ENCODE measurements at places on chromosomes 1 and 21.

- no peak for DNase-seq
These were observed 47.3 kb upstream of the SLC44A3 start for GRCh38 chr1:94772845-94773244.

GRCh38 chr1:158035976-158036583, 42.6 kb downstream of the KIRREL1 start:
- DNase-seq: peak; percentile 36

GRCh38 chr1:165960136-165960535, 132.7 kb downstream of the UCK2 start:
- DNase-seq: no peak

DNA sequence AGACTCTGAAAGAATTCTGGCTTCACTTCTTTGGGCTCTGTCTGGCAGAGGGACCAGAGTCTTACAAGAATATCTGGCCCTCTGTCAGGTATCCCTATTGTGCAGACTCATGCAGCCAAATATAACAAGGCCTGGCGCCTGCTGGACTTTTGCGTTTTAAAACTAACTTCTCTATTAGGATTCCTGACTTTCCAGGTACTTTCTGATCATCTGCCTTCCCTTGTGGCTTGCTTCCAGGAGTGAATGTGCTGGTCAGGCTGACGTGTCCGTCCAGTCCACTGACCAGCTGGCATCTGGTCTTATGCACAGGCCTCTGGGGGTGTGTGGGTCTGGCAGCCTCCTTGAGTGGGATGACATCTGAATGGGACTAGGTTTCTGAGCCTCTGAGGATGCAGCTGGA, 8.6 kb upstream of the RAB29 start:
- DNase-seq: no peak

DNA sequence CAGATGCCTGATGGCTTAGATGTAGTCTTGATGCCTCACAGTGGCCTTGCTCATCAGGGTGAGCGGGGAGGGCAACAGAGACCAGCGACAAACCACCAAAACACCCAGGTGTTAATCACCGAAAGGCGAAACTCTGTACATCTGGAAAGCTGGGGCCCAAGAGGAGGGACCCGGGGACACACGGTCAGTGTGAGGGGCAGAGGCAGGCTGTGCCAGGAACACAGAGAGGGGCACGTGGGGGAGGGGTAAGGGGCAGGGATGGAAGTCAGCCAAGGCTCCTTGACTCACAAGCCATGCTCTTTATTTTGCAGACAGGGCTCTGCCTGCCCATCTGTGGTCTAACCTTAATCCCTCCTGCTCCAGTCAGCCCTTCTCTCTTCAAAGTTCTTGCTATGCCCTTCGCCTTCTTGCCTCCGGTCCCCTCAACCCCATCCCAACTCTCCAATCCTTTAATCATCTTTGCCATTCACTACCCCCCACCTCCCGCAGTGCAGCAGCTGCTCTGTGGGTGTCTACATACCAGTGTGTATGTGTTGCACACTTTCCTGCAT, 4.3 kb downstream of the MEF2D start:
- no peak for DNase-seq

DNA sequence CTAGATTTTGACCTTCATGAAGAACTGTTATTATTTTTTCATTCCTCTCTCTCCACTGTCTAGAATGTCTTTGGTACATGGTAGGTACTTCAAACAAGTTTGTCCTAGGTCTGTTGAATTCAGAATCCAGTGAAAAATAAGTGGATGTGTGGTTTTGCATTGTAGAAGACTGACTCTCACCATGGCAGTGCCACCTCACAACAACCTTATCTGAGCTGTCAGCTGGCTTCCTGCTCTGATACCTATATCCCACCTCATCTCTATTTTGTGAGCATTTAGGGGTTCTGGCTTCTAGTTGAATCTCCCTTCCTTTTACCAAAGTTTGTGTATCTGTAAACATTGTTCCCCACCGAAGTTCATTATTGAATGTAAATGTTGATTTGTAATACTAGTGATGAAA, 9.1 kb downstream of the SWT1 start:
- no peak for DNase-seq

DNA sequence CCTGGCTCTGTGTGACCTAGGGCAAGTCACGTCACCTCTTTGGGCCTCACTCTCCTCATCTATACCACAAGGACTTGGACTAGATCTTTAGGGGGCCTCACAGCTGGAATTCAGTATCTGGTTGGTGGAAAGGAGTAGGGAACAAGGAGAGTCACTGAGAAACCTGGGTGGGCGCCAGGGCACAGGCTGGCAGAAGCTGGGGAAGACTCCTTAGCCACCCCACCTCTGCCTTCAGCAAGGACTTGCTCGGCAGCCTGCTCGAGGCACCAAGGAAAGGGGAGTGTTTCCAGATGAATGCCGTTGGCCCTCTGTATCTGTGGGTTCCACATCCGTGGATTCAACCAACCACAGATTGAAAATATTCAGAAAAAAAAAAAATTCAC, 1.2 kb upstream of the OPTC start:
- DNase-seq: no peak

DNA sequence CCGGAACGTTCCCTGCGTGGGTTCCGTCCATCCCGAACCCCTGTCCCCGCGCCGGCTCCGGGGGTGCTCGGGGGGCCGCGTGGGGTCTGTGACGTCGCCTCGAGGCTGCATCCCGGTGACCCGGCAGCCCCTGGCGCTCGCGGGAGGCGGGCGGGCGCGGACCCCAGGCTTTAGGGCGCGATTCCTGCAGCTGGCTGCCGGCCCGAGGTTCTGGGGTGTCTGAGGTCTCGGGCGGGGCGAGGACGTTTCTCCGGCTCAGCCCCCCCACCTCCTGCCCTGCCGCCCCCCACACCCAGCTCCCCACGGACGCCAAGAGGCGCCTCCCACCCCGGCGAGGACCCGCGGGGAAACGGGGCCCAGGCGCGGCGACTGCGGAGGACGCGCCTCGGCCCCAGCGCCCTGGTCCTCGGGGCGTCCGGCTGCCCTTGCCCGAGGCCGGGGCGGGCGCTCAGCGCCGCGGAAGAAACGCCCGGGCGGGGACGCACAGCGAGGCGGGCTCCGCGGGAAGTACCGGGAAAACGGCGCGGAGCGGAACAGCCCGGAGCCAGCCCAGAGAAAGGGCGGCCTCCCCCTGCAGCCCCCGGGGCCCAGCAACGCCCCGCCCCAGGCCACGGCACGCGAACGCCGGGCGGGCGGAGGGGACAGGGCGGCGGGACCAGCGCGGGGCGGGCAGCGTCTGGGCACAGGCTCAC, 1.3 kb upstream of the PCBP3 start:
- no peak for DNase-seq

DNA sequence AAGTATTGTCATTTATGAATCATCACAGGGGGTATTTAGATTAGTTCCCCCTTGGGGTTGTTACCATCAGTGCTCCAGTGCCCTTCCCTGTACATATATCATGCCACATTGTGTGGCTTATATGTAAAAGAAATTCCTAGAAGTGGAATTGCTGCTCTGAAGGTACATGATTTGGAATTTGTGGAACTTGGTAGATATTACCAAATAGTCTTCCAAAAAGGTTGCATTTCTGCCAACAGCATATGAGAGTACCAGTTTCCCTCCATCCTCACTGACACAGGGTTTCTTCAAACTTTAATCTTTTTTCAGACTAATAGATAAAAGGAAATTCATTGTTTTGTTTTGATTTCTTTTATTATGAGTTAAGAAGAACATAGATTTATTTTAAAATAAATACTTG, 41.3 kb downstream of the AKNAD1 start:
- no peak for DNase-seq

GRCh38 chr1:232845406-232845955, 40.3 kb downstream of the MAP10 start:
- no peak for DNase-seq

- no peak for DNase-seq
These were observed 168.3 kb downstream of the RHOU start for GRCh38 chr1:228903434-228904071.

GRCh38 chr1:86852289-86852688, 61.6 kb downstream of the SELENOF start:
- DNase-seq: no peak

DNA sequence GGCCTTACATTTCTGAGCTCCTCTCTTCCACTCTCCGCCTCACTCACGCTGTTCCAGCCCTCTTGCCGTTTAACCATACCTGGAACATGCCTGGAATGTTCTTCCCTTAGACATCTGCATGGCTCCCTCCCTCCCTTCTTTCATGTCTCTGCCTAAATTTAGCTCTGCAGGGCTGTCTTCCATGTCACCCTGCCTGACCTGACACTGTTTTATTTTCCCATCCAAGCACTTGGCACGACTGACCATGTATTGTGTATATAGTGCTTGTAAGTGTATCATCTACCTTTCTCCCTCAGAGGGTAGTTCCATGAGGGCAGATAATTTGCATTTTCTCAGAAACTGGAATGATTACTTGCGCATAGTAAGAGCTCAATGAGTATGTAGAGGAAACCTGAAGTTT, 47.3 kb downstream of the ST6GALNAC3 start:
- no peak for DNase-seq

DNA sequence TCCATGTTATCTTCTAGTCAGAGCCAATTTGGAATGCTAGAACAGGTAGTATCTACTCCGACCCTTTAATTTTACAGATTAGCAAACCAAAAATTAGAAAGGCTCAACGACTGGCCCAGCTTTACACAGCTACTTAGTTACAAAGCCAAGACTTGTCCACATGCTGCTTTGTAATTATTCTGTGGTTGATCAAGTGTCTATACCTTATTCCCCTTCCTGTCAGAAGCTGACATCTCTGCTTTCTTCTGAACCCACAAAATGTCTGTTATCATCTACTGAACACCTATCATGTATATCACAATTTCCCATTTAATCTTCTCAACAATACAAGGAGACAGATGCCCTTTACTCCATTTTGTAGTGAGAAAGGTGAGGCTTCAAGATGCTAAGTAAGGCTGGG, 15.6 kb downstream of the TGFBR3 start:
- no peak for DNase-seq

DNA sequence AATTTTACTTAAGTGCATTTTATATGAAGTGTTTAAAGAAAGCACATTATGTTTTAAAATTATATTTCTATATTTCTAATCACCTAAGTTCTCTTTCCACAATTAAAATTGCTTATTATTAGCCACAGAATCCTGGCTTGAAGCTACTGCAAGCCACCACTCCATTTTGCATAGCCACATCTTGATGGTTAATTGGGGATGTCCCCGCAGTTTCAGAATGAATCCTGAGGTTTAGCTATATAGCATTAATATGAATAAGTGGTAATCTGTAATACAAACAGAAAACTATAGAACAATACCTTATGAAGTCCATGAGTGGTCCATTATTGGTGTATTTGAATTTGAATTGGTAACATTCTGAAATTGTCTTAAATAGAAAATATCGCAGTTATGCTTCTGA, 11.6 kb upstream of the GOLPH3L start:
- no peak for DNase-seq

- DNase-seq: no peak
These were observed 69.1 kb downstream of the KCNJ15 start for GRCh38 chr21:38325731-38326420.

- no peak for DNase-seq
These were observed 38.1 kb upstream of the RAP1GAP start for GRCh38 chr1:21707086-21707840.

DNA sequence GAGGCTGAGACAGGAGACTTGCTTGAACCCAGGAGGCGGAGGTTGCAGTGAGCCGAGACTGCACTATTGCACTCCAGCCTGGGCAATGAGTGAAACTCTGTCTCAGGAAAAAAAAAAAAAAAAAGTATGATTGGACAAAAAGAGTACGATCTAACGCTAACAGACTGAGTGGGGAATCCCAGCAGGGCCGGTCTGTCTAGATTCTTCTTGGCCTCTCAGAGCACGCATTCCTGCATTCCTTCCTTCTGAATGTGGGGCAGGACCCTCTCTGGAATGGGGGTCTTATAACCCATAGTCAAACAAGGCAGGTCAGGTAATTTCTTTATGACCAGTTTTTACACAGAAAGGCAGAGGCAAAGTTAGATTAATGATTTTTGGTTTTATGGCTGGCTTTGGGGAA, 92.0 kb upstream of the PPM1J start:
- no peak for DNase-seq

DNA sequence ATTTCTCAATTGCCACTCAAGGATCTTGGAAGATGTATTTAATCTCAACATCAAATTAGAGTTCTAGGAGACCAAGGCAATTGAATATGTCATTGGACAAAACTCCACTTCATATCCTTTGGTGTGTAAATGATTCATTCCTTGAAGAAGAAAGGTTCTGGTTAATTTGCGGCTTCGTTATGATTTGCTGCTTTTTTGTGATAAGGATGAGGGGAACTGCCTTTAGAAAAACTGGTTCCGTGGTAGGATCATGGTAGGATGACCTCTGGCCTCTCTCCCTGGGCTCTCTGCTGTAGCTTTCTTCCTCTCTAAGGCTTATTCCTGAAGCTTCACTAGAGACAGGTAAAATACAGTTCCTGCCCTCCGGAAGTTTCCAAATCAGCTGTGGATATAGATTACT, 51.5 kb upstream of the ERRFI1 start:
- no peak for DNase-seq

GRCh38 chr1:65759516-65759915, 33.2 kb upstream of the PDE4B start:
- DNase-seq: no peak

DNA sequence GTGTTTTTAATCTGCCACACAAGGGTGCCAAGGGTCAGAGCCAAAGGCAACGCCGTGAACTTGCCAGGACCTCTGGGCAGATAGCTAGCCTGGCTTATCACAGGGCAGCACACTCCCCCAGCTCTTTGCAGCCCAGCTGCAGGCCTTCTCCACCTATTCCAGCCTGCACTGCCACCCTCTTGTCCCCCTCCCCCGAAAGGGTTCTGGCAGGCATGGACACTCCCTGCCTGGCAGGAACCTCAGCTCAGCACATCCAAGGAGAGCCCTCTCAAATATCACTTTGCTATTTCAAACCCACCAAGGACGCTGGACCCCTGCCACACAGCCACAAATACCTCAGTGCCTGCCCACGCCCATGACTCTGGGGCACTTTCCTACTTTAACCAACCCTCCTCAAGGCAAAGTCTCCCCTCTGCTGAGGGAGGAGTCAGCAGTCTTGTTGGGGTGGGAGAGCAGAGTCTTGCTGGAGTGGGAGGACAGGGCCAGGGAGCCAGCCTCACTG, 9.1 kb downstream of the SSBP3 start:
- no peak for DNase-seq

GRCh38 chr1:2311184-2312032, 79.9 kb downstream of the MORN1 start:
- peak; percentile 77 for DNase-seq

- DNase-seq: peak; percentile 14
These were observed 40.7 kb upstream of the GPR37L1 start for GRCh38 chr1:202081992-202082391.

GRCh38 chr1:154772606-154773506, 97.2 kb downstream of the KCNN3 start:
- no peak for DNase-seq

DNA sequence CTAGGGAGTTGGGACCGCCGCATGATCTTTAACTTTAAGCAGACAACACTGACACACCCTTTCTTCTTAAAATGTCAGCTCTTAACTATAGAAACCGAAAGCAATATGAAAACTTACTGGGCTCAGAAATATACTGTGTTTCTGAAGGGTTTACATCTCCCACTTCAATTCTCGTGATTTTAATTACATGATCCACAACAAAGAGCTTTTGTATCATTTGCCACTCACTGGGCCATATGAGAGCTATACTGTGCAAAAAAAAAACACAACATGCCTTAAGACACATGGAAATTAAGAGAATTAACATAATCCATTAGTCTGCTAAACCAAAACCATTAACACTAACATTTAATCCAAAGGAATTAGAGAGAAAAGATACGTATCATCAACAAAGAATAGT, 35.0 kb upstream of the RAP1GAP start:
- DNase-seq: no peak

GRCh38 chr1:55993646-55994318, 585.6 kb downstream of the PLPP3 start:
- DNase-seq: no peak

- no peak for DNase-seq
These were observed 99.3 kb downstream of the GLUL start for GRCh38 chr1:182292193-182292741.

Measured in HEK293T (cell line).